Colonic mucosa (tissue), 4 donors: ENCODE measurements at places on chromosomes 2 and 18. TPM values are rescaled to one million over a fixed set of nuclear protein-coding genes. Genes with fewer than 3 reads are reported as not detected.

DNA sequence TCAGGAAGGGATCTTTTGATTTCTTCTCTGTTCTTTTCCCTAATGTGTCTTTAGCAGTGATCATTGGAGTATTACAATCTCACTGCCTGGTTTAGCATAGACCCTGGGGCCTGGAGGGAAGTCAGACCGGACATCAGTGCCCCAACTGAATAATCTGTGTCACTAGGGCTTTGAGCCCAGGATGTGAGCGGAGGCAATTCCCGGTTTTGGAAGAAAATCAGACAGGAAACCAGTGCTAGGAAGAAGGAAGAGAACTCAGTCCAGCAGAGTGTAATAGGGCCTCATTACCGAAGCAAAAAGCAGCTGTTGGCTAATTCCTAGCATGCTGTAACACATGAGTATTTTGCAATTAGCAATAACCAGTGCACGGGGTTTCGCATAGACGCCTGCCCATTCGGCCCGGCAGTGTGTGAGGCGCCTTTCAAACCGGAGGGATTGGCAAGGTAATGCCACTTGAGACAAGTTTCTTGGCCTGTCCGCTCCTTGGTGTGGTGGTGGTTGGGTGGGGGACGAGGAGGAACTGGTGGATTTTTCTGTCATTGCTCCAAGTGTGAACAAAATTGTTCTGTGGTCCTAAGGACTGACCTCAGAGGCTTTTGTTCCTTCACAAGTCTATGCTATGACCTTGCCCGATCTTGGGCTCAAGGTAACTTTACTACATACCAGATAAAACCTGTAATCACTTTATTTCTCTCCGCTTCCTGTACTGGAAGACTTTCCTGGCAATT, 2.8 kb downstream of the FOSL2 start:
- peak; percentile 68 for DNase-seq

- DNase-seq: no peak
These were observed 129.8 kb upstream of the CAB39 start for GRCh38 chr2:230582851-230583283.

- DNase-seq: no peak
These were observed 11.7 kb upstream of the CXCR4 start for GRCh38 chr2:136129601-136130000.

DNA sequence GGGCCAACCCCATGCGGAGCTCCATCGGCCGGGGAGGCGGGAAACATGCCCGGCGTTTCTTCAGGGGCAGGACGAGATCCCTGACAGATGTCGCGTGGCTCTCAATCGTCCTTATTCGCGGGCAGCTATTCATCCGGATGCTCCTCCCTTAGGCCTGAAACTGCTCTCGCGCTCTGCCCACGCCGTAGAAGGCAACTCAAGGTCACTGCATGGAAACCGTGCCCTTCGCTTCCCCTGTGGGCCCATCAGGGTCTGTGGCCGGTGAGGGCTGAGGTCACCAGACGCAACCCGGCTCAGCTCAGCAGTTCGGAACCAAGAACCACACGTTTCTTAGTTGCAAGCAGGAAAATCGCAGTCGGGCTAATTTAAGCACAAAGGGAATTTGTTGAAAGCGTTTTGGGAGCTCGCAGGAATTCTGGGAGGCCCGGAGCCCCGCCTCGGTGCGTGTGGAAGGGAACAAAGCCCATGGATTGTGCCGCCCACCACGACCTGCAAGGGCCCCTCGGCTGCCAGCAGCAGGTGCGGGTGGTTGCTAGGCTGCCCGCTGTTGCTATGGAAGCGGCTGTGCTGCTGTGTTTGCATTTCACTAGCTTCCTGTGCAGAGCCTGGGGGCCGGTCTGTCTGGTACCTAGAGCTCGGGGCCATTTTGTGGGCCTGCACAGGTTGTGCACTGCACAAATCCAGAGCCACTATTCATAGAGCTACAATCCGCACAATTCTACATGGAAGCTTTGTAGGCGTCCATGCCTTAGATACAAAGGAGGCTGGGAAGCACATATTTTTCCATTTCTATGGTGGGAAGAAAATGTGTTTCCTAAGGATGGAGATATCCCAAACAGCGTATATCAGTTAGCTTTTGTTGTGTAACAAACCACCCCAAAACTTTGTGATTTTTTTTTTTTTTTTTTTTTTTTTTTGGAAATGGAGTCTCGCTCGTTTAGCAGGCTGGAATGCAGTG, 6.0 kb upstream of the ALLC start:
- DNase-seq: peak; percentile 54

GRCh38 chr2:202149155-202149762, 76.2 kb downstream of the KIAA2012 start:
- no peak for DNase-seq

DNA sequence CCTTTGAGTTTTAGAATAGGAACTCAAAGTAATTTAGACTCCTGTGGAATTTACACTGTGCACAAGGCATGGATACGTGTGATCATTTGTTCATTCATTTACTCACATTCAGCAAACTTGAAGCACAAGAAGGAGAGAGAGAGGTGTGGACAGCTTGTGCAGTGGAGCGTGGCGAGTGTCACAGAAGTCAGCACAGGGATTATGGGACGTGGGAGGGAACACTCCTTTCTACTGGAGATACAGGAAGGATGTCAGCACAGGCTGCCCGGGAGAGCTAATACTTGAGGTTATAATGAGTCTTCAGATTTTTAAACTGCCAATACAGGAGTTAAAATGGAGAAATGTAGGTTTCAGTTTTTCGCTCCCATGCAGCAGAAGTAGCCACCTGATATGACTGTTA, 7.0 kb downstream of the FAM228A start:
- DNase-seq: no peak

- peak; percentile 29 for DNase-seq
These were observed 417.9 kb upstream of the GCFC2 start for GRCh38 chr2:76128622-76129021.

TRIB2 gene
- 10.5 TPM for total RNA-seq

CSRNP3 gene
- 1.5 TPM for total RNA-seq

TMEM17 gene
- total RNA-seq: 0.35 TPM
